ENCODE measurements at places on chromosomes 1 and 21.

GRCh38 chr1:96962751-96963211 lies 241.2 kb downstream of the PTBP2 start:
- DNase-seq: no peak

DNA sequence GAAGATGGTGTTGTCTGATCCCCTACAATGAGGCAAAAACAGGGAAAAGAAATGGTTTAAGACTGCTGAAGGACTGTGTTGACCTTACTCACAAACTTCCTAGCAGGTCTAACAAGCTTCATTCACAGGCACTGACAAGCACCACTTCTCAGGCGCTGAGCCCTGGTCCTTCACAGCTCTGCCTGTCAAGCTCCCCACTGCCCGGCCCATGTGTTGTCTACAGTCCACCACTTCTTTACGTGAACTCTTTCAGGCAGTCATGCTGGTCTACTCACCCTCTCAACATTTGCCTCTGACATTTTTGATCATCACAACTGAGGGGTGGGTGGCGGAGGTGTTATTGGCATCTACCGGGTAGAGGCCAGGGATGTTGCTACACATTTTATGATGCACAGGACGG lies 40.7 kb upstream of the MYBPHL start:
- no peak for DNase-seq

GRCh38 chr1:160781914-160782689 lies 13.9 kb upstream of the LY9 start:
- DNase-seq: no peak

GRCh38 chr1:244075247-244075722 lies 24.2 kb downstream of the ZBTB18 start:
- DNase-seq: no peak

- DNase-seq: no peak
Measured at GRCh38 chr1:41813755-41814745, 104.7 kb downstream of the HIVEP3 start.

- DNase-seq: no peak
Measured at GRCh38 chr1:221031458-221032203, 152.4 kb downstream of the HLX start.

GRCh38 chr1:194289569-194290266 lies 1103.3 kb upstream of the B3GALT2 start:
- peak; percentile 27 for DNase-seq

GRCh38 chr1:248834343-248834940 lies 3.6 kb upstream of the ZNF672 start:
- DNase-seq: no peak

DNA sequence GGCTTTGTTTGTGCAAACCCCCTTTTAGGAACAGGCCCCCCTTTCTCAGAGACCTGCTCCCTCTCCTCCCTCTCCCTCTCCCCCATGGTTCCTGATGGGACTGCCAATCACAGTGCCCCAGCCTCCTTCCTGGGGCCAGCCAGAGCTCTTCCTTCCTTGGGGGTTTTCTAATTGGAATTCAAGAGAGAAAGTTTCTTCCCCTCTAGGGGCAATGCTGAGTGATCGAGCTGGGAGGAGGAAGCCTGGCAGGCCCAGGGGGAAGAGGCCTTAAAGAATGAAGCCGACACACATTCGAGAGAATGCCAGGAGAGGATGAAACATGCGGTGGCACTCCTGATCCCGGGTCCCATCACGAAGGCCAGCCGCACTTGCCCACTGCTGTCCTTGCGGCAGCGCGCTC lies 21.3 kb upstream of the COL16A1 start:
- DNase-seq: no peak

DNA sequence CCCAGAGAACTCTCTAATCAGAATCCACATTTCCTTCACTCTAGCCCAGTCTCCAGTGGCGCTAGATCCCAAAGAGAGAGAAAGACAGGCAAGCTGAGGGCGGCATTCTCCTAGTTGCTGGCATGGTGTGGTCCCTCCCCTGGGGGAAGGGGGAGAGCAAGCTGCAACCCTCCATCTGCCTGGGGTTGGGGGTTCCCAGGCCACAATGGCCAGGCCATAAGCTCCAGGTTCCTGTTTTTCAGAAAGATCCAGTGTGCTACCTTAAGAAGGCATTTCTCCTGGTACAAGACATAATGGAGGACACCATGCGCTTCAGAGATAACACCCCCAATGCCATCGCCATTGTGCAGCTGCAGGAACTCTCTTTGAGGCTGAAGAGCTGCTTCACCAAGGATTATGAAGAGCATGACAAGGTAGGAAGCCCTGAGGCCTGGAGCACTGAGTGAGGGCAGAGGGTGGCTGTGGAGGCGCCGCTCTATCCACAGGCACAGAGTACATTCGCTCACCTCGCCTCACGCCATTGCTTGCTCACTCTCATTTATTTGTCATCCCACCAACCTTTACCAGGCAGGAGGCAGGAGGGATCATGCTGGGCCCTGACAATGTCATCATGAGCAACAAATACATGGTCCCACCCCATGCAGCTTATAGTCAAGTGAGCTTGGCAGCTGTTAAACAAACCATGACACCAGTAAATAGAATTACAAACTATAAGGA lies 6.6 kb downstream of the CSF1 start:
- no peak for DNase-seq

GRCh38 chr1:89566761-89567174 lies 42.1 kb downstream of the LRRC8B start:
- DNase-seq: no peak

- no peak for DNase-seq
Measured at GRCh38 chr1:160032165-160032820, 503 bp upstream of the PIGM start.

DNA sequence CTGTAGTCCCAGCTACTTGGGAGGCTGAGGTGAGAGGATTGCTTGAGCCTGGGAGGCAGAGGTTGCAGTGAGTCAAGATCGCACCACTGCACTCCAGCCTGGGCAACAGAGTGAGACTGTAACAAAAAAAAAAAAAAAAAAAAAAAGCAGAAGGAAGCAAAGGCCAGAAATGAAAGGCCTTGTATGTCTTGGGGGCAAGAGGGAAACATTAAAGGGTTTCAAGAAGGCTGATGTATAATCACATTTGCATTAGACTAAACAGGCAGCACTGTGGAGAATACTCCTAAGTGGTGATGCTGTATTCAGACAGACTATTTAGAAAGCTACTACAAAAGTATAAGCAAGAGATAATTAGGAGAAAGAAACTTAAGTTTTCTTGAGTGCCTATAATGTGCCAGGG lies 10.4 kb downstream of the ANP32E start:
- DNase-seq: no peak

GRCh38 chr1:205273551-205273982 lies 45.8 kb downstream of the TMCC2 start:
- DNase-seq: peak; percentile 54

GRCh38 chr1:212990276-212990675 lies 25.4 kb downstream of the ANGEL2 start:
- no peak for DNase-seq

- DNase-seq: no peak
Measured at GRCh38 chr1:77406661-77407060, 124.8 kb downstream of the AK5 start.

GRCh38 chr1:200260597-200261335 lies 149.1 kb downstream of the ZNF281 start:
- DNase-seq: no peak

DNA sequence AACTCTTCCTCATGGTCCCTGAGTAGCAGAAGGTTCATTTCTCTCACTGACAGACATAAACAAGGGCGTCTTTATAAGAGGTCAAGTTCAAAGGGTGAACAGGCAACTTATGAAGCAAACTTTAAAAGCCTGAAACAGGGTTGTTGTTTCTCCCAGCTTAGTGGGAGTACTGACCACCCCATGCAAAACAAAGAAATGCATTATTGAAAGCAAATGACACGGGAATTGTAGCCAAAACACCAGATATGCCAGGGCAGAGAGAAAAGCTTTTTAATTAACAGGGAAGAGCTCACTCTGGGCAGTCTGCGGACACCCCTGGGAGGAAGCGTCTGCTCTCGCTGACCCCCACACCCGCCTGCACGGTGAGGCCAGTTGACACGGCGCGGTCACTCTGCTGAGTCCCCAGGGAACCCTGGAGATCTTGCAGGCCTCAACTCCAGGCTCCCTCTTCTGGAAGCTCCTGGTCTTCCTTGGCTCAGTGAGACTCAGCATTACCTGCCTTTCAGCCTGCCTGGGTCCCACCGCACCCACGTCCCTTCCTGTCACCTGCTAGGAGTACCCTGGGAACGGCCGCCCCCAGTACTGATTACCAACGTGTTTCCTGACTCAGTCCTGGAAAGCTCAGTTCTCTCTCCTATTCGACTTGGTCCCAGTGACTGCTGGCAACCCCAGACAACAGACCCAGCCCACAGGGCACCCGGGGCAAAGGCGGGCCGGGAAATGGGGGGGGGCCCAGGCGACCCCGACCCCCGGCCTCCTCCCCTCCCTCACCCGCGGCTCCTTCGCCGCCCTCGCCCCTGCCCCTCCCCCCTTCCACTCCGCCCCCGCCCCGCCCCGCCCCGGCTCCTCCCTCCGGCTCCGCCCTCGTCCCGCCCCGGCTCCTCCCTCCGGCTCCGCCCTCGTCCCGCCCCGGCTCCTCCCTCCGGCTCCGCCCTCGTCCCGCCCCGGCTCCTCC lies 972 bp downstream of the CFAP410 start:
- DNase-seq: peak; percentile 51

DNA sequence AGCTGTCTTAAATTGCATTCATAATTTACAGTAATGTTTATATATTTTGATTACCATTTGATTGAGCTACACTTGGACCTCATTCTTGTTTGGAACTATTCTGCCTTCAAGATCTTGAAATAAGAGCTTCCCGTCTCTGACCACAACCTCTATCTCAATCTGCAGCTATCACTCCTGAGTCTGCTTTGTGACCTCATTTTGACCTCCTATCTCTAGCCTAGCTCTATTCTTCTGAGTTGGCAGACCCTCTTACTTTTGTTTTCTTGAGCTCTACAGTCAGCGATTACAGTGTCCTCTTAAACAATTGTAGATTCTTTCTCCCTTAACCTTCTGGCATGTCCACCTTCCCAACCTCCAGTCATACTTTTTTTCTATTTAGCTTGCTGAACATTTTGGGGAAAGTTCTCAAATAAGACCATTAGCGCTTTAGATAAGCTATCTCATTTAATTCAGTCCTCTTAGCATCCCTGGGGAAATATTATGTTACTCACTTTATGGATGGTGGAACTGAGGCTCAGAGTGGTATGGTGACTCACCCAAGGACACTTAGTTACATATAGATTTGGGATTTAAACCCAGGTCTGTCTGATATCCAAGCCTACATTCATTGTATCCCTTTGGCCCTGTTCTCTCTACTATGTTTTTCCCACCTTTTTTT lies 19.1 kb downstream of the RPAP2 start:
- no peak for DNase-seq

- no peak for DNase-seq
Measured at GRCh38 chr1:222919478-222919865, 104.6 kb downstream of the DISP1 start.

DNA sequence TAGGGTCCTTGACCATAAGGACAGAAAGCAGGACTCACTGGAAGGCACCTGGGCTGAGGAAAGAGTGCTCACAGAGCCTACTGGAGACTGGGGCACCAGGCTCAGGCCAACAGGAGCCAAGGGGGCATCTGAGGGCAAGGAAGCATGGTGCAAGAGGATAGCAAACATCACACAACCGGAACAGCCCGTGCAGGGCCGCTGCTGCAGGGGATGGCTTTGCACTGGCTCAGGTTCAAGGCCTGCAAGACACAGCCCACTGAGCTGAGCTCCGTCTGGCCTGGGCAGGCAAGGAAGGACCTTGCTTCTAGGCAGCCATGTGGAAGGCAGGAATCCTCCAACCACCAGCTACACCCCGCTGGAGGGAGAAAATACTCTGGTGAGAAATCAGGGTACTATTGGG lies 59.8 kb upstream of the KIF26B start:
- DNase-seq: no peak

DNA sequence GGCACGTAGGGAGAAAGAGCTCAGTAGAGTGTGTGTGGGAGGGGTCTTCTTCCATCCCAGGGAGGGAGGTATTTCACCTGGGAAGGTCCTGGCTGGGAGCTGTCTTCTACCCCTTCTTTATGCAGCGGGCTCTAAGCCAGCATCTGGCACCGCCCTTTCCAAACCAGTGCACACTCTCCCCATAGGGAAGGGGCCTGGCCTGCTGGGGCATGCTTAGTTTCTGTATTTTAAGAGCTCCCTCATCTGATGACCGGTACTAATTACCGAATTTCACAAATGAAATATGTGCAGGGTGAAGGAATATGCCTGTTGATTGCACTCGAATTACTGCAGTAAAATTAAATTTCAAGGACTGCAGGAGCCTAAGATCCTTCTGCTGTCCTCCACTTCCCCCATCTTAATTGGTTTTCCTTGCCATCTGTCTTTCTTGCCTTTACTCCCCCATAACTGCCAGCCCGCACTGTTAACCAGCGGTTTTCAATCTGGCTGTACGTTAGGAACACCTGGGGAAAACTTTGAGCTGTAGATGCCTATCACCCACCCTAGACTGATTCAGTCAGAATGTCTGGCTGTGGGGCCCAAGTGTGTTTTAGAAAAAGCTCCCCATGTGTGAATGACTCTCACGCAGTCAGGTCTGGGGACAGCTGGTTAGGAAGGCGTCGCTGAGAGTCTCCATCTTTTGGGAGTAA lies 20.1 kb downstream of the GALNT2 start:
- DNase-seq: no peak

DNA sequence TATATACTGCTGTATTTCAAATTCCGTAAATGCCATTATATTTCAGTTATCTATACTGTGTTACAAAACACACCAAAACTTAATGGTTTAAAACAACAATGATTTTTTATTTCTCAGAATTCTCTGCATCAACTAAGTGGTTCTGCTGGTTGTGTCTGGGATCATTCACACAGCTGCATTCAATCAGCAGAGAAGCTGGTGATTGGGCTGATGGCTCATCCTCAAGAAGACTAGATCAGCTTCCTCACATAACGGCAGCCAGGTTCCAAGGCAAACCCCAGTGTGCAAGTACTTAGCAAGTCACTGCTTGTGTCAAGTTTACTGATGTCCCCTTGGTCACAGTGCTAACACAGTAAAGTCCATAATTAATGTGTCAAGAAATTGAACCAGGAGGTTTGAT lies 86.3 kb upstream of the VANGL1 start:
- no peak for DNase-seq

DNA sequence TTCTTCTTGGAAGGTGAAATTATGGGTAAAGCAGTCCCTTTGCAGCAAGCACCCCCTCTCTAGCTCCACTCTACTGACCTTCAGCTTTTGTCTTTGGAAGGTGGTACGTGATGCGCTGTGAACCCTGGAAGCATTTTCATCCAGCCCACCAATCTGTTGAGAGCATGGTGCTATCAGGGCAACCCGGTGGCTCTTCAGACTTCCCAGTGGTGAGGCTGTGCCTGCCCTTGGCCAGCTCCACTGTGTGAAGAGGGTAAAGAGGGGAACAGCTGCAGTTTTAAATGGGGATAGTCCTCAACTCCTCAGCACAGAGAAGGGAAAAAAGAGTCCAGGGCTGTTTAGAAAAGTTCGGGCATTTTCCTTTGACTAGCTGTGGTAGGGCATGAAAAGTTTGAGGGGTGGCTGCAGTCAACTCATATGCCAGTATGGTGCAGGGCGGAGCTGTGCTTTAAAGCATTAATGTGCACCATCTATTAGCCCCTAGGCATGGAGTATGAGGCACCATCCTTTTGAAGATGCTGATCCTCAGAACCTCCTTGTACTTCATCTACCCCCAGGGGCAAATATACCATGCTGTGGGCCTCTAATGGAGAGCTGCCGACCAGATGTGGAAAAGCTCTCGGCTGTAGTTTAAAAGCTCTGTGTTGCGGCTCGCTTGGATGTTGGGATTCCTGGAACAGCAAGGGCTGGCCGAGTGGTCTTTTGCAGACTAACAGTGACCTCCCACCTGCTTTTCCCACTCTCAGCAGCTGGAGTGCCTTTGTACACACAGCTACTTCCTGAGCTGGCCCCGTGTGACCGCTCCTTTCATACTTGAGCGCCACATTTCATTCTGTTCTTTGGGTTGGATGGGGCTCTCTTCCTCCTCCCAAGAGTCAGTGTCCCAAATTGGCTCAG lies 123.0 kb downstream of the PEX14 start:
- DNase-seq: no peak

Data from T-helper 22 cell (primary cell).